Dermis microvascular lymphatic vessel endothelial cell (primary cell): ENCODE measurements at places on chromosomes 2 and 18. TPM values are rescaled to one million over a fixed set of nuclear protein-coding genes. Genes with fewer than 3 reads are reported as not detected.

FOXD4L1 gene
- total RNA-seq: not detected in 2 replicates

LAMA1 gene
- 0.13 and 0.25 TPM in 2 replicates for total RNA-seq

CMPK2 gene
- 0.64 and 0.89 TPM in 2 replicates for total RNA-seq

ID2 gene
- 34.9 and 87.4 TPM in 2 replicates for total RNA-seq

SMC6 gene
- total RNA-seq: 13.1 and 14.0 TPM in 2 replicates

EVA1A gene
- total RNA-seq: 40.2 and 52.1 TPM in 2 replicates

TEKT4 gene
- total RNA-seq: not detected in 2 replicates

ARPC2 gene
- total RNA-seq: 256 and 269 TPM in 2 replicates
